ENCODE measurements at places on chromosomes 12 and 14.

DNA sequence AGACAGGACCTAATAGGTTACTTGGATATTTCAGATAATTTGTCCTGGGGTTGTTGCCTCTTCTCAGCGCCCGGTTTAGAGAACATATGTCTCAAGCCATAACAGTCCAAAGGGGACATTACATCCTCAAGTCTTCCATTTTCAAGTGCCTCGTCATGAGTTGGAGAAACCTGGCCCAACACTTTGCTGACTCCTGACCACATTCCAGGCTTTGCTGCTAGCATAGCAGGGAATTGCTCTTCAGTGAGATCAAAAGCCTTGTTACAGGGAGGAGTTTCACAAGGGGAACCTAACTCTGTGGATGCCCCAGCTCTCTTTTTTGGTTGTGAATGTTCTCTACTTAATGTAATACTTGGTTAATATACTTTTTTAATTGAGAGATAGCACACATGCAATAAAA is 8.2 kb upstream of the MMP19 start:
- no peak for DNase-seq

GRCh38 chr14:33941718-33942117 is 9.2 kb downstream of the EGLN3 start:
- DNase-seq = no peak

- no peak for DNase-seq
Observed at GRCh38 chr12:3437986-3438385, 53.0 kb upstream of the PRMT8 start.

DNA sequence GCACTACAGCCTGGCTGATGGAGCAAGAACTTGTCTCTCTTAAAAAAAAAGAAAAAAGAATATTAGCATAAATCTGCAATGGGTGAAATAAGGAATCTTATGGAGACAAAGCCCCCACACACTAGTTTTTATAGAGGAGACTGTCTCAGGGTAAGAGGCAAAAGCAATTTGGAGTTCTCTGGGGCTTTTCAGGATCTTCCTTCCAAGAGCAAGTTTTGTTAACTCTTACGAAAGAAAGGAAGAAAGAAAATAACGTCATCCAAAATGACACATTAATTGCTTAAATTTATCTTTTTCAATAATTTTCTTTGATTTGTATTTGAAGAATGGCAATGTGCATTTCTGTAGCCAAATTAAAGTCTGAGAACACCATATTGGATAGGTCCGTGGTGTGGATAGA is 3.8 kb downstream of the PDE6H start:
- no peak for DNase-seq

DNA sequence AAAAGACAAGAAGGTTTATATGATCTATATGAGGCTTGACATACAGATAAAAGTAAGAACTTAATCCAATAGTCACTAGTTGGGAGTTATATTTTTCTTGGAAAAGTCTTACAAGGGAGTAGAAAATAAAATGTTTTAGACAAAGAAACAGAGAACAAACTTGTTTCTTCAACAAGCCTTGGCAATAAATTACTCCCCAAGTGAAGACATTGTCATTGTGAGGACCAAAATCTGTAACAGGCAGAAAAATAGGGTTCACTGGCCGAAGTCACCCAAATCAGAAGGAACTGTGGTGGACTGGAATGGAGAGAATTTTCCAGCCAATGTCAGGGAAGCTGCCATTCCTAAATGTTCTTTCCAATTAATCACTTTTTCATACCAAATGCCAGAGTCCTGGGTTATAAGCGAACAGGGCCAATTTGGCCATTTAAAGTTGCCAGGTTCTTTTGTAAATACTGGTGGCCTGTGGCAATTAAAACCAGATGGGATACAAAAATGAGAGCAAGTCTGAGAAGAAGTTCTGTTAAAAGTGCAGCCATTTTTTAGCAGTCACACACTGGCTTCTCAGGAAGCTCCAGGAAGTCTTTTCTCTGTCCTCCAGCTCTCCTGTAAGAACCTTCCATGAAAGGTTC is 117.3 kb upstream of the OVCH1 start:
- no peak for DNase-seq
